ENCODE measurements at places on chromosomes 7 and 10.

- peaks cover 10% of the 10 kb centered on the region for H3K4me1 ChIP-seq
- no peak overlapping the region for H3K4me3 ChIP-seq
- DNase-seq = peak; percentile 39
- H3K27ac ChIP-seq = no peak overlapping the region
Observed at GRCh38 chr7:130363026-130363847, 17.1 kb upstream of the CPA1 start.

- H3K4me1 ChIP-seq = peaks cover 45% of the 10 kb centered on the region
- peak; percentile 80 for DNase-seq
- peak overlapping the region; percentile 96 for H3K27ac ChIP-seq
- peak overlapping the region; percentile 90 for H3K4me3 ChIP-seq
- H3K27me3 ChIP-seq = no peaks in the 10 kb centered on the region
Observed at GRCh38 chr10:102452672-102453340, 1.5 kb upstream of the C10orf95 start.

GRCh38 chr7:64638822-64639221 lies 27.1 kb upstream of the ZNF107 start:
- H3K36me3 ChIP-seq = no peaks in the 10 kb centered on the region
- no peaks in the 10 kb centered on the region for H3K27me3 ChIP-seq
- H3K4me1 ChIP-seq = no peaks in the 10 kb centered on the region
- H3K27ac ChIP-seq = no peak overlapping the region
- no peak for DNase-seq

DNA sequence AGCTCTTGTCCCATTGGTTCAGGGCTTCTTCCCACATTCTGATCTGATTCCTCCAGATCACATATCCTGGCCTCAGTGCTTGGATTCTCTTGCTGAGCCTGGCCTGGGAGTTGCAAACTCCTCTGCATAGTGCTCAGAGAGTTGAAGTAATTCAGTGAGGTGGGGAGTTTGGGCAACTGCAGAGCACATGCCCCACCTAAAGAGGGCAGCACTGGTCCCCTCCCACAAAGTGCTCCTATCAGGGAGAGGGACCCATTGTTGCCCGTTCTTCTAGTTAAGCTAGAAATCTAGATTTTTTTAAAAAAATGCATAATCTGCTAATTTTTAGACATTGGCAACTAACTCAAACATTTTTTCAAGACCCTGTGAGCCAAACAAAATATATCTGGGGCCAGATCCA lies 45.1 kb downstream of the CHN2 start:
- no peak overlapping the region for H3K27ac ChIP-seq
- peak; percentile 29 for DNase-seq
- H3K4me3 ChIP-seq = no peak overlapping the region
- no peaks in the 10 kb centered on the region for H3K36me3 ChIP-seq
- H3K27me3 ChIP-seq = peaks cover 2% of the 10 kb centered on the region

DNA sequence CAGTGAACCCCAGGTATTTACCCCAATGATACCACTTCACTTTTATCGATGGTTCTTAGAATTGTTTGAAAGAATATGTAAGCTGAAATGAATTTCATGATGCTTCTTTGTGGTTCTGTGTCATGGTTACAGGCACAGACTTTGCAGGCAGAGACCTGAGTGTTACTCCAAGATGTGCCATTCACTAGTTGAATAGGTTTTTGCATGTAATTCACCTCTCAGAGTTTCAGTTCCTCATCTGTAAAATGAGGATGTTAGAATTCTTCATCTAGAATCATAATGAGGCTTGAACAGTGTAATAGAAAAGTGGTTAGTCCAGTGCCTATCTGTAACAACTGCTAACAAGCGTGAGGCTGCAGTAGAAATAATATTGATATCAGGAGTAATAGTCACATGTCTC lies 54.6 kb downstream of the VSTM2A start:
- H3K4me1 ChIP-seq = no peaks in the 10 kb centered on the region
- H3K36me3 ChIP-seq = no peaks in the 10 kb centered on the region
- no peak overlapping the region for H3K27ac ChIP-seq
- H3K27me3 ChIP-seq = no peaks in the 10 kb centered on the region
- H3K4me3 ChIP-seq = no peak overlapping the region

DNA sequence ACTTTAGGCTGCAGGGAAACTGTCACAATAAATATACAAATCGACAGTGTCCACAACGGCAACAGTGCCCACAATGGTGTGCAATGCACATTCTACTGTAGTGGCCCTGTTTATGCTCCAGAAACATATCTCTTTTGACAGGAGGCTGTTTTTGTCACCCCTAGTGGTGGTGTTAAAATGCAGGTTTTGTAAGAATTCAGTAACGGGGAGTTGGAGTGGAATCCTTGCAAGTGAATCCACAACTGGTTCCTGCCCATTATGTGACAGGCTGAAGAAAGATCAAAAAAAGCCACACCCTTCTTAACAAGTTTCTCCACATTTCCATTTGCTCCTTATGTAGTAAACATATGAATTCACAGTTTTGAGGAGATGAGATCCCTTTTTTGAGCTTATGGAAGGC lies 58.5 kb downstream of the BEND7 start:
- DNase-seq = no peak
- no peaks in the 10 kb centered on the region for H3K27me3 ChIP-seq
- H3K27ac ChIP-seq = no peak overlapping the region
- H3K4me1 ChIP-seq = no peaks in the 10 kb centered on the region
- H3K4me3 ChIP-seq = no peak overlapping the region
- H3K36me3 ChIP-seq = no peaks in the 10 kb centered on the region

DNA sequence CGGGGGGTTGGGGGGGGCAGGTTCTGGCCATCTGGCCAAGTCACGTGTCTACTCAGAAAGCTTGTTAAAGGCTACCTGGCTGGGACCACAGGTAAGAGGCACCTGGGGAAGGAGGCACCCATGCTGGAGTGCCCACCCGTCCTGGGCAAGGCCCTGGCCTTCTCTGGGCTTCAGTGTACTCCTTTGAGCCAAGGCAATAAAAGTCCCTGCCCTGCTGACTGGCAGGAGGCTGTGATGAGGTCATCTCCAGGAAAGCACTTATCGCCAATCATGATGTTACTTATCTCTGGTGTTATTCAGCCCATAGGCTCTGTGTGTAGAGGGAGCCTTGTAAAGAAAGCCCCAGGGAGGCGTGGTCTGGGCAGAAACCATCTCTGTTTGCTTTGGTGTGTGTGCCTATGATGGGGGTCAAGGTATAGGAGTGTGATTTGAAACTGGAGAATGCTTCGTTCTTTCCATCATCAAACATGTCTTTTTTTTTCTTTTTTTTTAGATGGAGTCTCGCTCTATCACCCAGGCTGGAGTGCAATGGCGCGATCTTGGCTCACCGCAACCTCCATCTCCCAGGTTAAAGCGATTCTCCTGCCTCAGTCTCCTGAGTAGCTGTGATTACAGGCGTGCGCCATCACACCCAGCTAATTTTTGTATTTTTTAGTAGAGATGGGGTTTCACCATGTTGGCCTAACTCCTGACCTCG lies 2.5 kb upstream of the CLDN4 start:
- H3K27ac ChIP-seq = no peak overlapping the region
- peaks cover 8% of the 10 kb centered on the region for H3K27me3 ChIP-seq
- H3K36me3 ChIP-seq = no peaks in the 10 kb centered on the region
- no peak overlapping the region for H3K4me3 ChIP-seq
- peaks cover 27% of the 10 kb centered on the region for H3K4me1 ChIP-seq

- H3K4me3 ChIP-seq = no peak overlapping the region
- H3K27me3 ChIP-seq = peaks cover 20% of the 10 kb centered on the region
- H3K4me1 ChIP-seq = no peaks in the 10 kb centered on the region
- no peak overlapping the region for H3K27ac ChIP-seq
- DNase-seq = no peak
Observed at GRCh38 chr10:77685432-77685831, 47.8 kb upstream of the KCNMA1 start.

DNA sequence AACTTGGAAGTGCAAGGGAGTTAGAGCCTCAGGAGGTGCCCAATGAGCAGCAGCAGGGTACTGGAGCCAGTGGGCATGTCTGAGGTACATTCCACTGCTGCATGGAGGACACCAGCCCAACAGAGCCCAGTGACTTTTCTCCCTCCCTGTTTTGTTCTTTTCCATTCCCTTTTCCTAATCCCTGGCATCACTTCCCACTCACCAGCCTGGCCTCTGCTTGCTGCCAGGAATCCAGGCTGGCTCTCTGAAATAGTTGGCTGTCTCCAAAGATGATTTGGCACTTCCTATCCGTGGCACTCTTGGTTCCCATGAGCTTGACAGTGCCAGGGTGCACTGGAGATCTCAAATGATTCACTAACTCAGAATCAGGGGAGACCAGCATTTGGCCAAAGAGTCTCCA lies 97.7 kb upstream of the ZPBP start:
- no peak for DNase-seq
- H3K27ac ChIP-seq = no peak overlapping the region
- no peak overlapping the region for H3K4me3 ChIP-seq

- H3K27me3 ChIP-seq = peaks cover 6% of the 10 kb centered on the region
- no peaks in the 10 kb centered on the region for H3K36me3 ChIP-seq
- no peak overlapping the region for H3K4me3 ChIP-seq
Observed at GRCh38 chr10:93973748-93974445, 19.8 kb upstream of the PLCE1 start.

- H3K27me3 ChIP-seq = peaks cover 3% of the 10 kb centered on the region
- no peaks in the 10 kb centered on the region for H3K36me3 ChIP-seq
- no peak overlapping the region for H3K27ac ChIP-seq
- H3K4me3 ChIP-seq = no peak overlapping the region
Observed at GRCh38 chr7:121102619-121103018, 114.1 kb downstream of the CPED1 start.

DNA sequence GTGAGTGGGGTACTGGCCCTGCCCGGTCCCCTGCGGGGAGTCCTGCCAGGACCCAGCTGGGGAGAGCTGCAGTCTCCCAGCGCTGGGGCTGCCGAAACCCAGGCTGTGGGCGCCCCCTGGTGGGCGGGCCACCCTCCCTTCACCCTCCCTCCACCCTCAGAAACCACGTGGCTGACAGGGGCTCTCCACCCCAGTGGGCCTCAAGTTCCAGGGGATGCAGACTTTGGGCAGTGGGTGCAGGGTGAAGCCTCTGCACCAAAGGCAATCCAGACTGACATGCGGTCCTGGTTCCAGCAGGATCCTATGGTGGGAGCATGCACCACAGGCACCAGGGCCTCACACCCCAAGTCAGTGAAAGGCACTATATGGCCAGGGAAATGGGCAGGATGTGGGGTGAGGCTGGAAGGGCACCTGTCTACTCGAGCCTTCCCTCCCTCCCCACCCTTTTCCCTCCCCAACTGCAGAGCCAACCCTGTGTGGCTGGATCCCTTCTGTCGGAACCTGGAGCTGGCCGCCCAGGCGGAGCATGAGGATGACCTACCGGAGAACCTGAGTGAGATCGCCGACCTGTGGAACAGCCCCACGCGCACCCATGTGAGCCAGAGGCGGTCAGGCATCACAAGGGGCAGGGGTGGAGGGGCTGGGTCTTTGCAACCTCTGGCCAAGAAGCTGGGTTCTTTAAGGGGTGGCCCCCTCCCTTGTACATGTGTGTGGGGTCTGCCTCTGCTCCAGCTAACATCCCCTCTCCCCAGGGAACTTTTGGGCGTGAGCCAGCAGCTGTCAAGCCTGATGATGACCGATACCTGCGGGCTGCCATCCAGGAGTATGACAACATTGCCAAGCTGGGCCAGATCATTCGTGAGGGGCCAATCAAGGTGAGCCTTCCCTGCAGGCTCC lies 38.8 kb downstream of the PSAP start:
- peaks cover 10% of the 10 kb centered on the region for H3K36me3 ChIP-seq
- no peaks in the 10 kb centered on the region for H3K27me3 ChIP-seq
- H3K4me1 ChIP-seq = peaks cover 4% of the 10 kb centered on the region

DNA sequence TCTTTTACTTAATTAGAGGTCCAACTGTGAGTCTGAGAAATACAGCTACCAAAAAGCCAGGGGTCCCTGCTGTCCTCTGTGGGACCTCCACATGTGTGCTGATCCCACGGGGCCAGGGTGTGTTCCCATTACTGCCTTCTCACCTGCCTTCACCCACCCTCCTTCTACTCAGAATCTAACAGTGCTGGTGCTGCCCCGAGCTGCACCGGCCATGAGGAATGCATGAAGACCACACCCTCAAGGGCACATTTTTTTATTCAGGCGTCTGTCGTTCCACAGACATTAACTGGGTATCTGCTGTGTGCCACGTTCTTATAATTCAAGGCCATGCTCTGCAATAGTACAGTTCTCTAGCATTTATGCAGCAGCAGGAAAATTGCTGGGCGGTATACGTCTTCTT lies 188.5 kb upstream of the PFKP start:
- H3K4me1 ChIP-seq = no peaks in the 10 kb centered on the region
- no peak overlapping the region for H3K27ac ChIP-seq
- no peak for DNase-seq
- no peak overlapping the region for H3K4me3 ChIP-seq
- no peaks in the 10 kb centered on the region for H3K36me3 ChIP-seq
- H3K27me3 ChIP-seq = peaks cover 2% of the 10 kb centered on the region

DNA sequence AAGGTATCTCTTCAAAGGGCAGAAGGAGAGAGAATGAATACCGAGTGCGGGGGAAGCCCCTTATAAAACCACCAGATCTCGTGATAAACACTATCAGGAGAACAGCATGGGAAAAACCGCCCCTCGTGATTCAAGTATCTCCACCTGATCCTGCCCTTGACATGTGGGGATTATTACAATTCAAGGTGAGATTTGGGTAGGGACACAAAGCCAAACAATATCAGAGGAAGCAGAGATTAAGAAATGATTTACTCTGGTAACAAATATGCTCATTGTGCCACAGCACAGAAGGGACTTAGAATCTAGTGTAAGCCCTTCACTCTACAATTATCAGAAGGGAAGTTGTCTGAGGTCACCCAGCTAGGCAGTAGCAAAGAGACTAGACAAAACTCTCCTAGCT lies 40.1 kb upstream of the ZNRF2 start:
- DNase-seq = peak; percentile 17
- peaks cover 9% of the 10 kb centered on the region for H3K27me3 ChIP-seq
- peaks cover 19% of the 10 kb centered on the region for H3K4me1 ChIP-seq
- no peak overlapping the region for H3K27ac ChIP-seq

GRCh38 chr10:43297534-43297933 lies 30.7 kb upstream of the RASGEF1A start:
- H3K27ac ChIP-seq = no peak overlapping the region
- peaks cover 44% of the 10 kb centered on the region for H3K4me1 ChIP-seq
- no peak for DNase-seq
- no peaks in the 10 kb centered on the region for H3K27me3 ChIP-seq
- H3K4me3 ChIP-seq = no peak overlapping the region
- no peaks in the 10 kb centered on the region for H3K36me3 ChIP-seq

GRCh38 chr7:33692956-33693355 lies 212.4 kb upstream of the BMPER start:
- H3K4me1 ChIP-seq = no peaks in the 10 kb centered on the region
- H3K27me3 ChIP-seq = no peaks in the 10 kb centered on the region
- no peak for DNase-seq
- H3K27ac ChIP-seq = no peak overlapping the region

Measured in activated naive CD8-positive, alpha-beta T cell treated with anti-CD3 and anti-CD28 coated beads, Interleukin-2, amount 50 U/mL, for 24 hours (primary cell).